ENCODE measurements at places on chromosomes 7 and 10.

DNA sequence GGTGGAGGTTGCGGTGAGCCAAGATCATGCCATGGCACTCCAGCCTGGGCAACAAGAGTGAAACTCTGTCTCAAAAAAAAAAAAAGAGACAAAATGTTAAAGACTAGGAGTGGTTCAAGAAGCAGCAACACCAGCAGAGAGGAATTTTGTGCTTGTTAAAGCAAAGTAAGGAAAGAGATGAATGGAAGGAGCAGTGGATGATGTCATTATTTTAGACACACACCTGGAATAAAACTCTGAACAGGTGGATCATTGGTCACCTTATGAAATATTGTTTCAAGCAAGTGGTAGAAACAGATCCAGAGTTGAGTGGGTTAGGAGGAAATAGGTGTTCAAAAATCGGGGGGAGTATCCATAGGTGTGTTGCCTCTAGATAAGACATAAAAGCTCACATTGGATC, 129.7 kb upstream of the FRMD4A start:
- DNase-seq: no peak

DNA sequence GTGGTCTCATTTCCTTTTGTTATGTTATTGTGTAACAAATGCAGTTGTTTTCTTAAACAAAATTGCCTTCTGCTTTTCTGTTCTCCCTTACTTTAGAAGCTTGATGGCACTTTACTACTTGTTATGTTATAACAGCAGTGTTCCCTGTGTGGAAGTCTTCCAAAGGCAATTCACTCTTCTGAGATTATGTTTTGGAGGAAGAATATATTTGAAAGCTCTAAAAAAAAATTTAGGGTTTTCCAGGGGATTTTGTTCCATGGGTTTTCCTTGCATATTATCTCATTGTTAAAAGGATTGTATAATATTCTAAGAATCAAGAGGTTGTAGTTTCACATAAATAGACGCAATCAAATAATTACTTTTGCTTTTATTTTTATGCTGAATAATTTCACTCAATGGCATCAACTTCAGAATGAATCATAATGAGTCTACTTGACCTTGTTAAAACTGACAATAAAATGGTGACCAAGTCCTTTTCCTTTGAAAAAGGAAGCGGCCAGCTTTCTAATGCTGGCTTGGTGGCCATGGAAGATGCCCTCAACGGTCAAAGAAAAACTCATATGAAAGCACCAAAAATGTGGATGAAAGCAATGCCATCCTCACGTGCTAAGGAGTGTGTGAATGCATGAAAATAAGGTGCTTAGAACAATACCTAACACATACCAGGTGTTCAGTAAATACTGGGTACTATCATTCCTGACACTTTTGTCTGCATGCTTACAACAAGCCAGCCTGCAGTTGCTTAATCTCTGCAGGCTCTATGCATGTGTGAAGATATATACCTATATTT, 92.4 kb upstream of the KLF6 start:
- DNase-seq: no peak

- DNase-seq: no peak
Observed at GRCh38 chr7:82443036-82443546, 486 bp downstream of the CACNA2D1 start.

GRCh38 chr7:94056796-94057207, 52.6 kb upstream of the BET1 start:
- no peak for DNase-seq

- DNase-seq: no peak
Observed at GRCh38 chr7:258476-259190, 31.3 kb upstream of the FOXL3 start.

- DNase-seq: no peak
Observed at GRCh38 chr7:5797716-5798115, 16.3 kb upstream of the RNF216 start.

- no peak for DNase-seq
Observed at GRCh38 chr10:1597370-1598146, 139.8 kb downstream of the ADARB2 start.

- DNase-seq: no peak
Observed at GRCh38 chr7:77877791-77878190, 79.2 kb downstream of the PHTF2 start.

GRCh38 chr7:111682588-111683340, 120.5 kb upstream of the IMMP2L start:
- no peak for DNase-seq

- no peak for DNase-seq
Observed at GRCh38 chr7:47358944-47359588, 222.8 kb downstream of the TNS3 start.

GRCh38 chr10:69838853-69839252, 37.1 kb downstream of the COL13A1 start:
- no peak for DNase-seq

GRCh38 chr7:46424934-46425333, 503.9 kb upstream of the IGFBP3 start:
- no peak for DNase-seq

GRCh38 chr7:11332865-11333228, 359.2 kb downstream of the PHF14 start:
- no peak for DNase-seq

- no peak for DNase-seq
Observed at GRCh38 chr10:91953600-91954160, 30.1 kb downstream of the BTAF1 start.

DNA sequence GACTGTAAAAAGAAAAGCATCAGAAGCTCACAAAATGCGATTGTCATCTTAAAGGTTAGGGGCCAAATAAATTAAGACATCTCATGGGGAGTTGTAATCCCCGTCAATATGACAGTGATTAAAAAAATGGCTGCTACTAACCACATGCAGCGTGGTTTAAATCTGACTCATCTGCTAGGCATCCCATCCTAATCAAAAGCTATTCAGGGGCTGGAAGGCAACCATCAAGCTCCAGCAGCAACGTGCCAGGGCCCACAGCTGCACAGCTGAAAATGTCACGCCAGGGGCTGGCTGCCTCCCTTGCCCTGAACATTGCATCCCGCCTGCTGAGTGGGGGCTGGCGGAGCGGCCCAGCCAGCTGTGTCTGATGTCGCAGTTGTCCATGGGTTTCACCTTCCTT, 66.3 kb upstream of the FRMD4A start:
- no peak for DNase-seq

DNA sequence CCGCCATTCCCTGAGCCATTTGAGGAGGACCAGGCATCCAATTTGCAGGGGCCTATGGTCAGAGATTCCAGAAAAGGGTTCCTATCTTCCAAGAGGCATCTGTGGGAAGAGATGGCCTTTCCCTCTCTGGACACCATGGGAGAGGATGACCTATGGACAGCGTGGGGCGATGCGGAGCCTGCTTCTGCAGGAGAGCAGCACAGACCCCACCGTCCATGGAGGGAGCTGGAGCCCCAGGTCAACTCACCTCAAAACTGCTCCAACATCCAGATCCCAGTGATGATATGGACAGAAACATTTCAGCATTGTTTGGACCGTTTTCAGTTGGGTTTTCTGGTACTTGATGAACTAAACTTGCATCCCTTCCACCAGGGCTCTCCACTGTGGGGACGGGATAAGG, 34.0 kb upstream of the FOXK1 start:
- no peak for DNase-seq

- no peak for DNase-seq
Observed at GRCh38 chr10:67878133-67878532, 6.3 kb upstream of the SIRT1 start.

DNA sequence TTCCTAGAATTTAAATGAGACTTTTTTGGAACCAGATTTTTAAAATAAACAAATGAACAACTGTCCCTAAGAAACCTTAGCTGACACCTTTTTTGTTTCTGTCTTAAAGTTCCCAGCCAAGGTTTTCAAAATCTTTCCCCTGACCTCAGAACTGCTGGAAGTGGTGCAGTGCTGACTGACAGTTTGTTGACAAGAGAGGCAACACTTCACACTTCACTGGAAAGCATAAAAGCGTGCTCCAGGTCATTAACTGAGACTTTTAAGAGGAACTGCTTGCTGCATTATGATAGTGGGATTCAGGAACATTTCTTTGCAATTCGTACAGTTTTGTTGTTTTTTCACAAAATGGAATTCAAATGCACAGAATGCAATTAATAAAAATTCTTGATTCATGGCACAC, 36.2 kb downstream of the SYPL1 start:
- no peak for DNase-seq

- DNase-seq: no peak
Observed at GRCh38 chr10:47405857-47406547, 21.9 kb upstream of the ZNF488 start.

GRCh38 chr7:30884881-30885280, 26.8 kb upstream of the AQP1 start:
- no peak for DNase-seq

DNA sequence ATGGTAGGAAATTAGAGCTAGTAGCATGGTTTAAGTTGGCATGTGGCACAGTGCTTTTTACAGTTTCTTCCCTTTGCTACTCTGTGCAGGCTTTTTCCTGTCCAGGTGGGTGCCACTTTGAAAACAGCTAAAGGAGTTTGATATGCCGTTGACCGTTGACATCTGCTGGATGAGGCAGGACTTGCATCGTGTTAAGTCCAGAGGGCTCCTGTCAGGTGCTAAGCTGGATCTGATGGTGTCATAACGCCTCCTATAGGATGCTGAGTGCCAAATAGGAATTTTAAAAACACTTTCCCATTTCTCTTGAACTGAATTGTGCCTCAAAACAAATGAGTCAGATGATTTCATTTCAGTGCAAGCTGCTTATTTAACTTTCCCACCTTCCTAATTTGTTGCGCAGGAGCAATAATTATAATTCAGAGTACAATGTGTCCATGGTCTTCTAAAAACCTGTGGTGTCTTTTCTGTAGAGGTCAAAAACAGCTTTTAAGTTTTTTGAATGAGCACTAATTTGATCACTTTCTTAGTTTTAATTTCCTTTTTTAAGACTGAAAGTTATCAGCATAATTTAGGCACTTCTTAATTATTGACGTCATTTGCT, 178.3 kb downstream of the CDCA7L start:
- no peak for DNase-seq

GRCh38 chr10:70590655-70591416, 11.7 kb downstream of the PRF1 start:
- DNase-seq: no peak

DNA sequence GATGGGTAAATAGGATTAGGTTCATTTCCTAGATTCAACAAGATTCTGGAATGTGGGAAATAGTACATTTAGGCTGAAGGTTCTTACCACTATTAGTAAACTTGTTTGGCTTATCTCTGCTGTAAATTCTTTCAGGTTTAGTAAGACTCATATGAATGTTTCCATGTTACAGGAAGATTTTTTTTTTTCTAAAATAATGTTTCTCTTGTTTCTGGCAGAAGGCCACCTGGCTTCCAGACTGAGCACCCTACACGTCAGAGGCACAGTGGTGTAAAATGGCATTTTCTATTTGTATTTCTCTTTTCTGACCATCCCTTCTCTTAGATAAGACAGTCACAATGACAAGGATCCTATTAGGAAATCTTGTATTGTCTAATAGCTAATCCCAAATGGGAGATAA, 22.7 kb upstream of the AASS start:
- DNase-seq: no peak

DNA sequence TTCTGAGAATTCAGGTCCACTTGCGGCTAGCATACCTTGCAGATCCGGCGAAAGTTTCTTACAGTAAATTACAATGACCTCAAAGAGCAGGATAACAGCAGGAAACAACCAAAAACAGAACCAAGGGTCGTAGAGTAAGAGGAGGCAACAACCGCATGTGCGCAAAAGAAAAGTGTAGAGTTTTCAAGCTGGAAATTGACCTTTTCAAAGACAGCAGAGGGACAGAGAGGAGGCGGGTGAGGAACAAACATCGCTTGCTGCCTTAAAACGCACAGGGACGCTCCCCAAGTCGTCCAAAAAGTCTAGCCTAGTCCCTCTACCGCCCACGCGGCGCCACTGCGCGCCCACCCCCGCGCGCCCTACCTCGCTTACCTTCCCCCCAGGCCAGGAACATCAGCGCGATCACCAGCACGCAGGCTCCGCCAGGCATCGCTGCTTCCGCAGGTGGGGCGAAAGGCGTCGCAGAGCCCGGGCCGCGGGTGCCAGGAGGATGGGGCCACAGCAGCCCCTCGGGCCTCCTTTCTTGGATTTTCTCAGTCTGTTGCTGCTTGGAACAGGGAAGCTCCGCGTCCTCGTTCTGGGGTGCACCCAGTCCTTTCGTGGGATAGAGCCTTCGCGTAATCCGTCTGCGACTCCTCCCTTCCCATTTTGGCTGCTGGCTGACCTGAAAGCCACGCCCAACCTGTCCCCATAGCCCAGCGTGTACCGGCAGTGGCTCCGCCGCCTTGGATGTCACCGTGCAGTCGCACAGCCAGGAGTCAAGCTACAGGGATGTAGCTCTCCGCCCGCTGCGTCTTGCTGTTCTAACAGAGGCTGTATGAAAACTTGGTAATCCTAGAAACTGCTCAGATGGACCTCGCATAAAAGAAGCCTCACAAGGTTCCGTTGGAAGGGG, at the start of gene VWDE:
TSS of gene VWDE (minus strand) at position 579 of the 895 bp plus-strand sequence. CDS start at position 430, 149 bp downstream.
- peak; percentile 17 for DNase-seq

- no peak for DNase-seq
Observed at GRCh38 chr10:100744987-100745881, at the start of gene PAX2. PAX2 (plus strand) TSS chr10:100745582; CDS start chr10:100746261, 679 bp downstream.

DNA sequence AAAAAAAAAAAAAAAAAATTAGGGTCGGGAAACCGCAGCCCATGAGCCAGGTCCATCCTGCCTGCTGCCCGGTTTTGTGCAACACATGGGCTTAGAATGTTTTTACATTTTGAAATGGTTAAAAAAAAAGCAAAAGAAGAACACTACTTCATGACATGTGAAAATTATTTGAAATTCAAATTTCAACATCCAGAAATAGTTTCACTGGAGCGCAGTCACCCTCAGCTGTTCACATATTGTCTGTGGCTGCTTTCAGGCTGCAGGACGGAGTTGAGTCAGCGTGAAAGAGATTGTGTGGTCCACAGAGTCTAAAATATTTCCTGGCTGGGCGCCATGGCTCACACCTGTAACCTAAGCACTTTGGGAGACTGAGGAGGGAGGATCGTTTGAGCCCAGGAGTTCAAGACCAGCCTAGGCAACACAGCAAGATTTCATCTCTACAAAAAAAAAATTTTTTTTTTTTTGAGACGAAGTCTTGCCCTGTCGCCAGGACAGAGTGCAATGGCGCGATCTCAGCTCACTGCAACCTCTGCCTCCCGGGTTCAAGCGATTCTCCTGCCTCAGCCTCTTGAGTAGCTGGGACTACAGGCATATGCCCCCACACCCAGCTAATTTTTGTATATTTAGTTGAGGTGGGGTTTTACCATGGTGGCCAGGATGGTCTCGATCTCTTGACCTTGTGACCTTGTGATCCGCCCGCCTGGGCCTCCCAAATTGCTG, 63.9 kb upstream of the ECHDC3 start:
- no peak for DNase-seq

- no peak for DNase-seq
Observed at GRCh38 chr10:1462521-1462920, 274.8 kb downstream of the ADARB2 start.
